ENCODE measurements at places on chromosomes 3 and 15. TPM values are rescaled to one million over a fixed set of nuclear protein-coding genes. Genes with fewer than 3 reads are reported as not detected.

Gene SLC6A20
- polyA plus RNA-seq = 0.15 TPM

Gene ZNF662
- polyA plus RNA-seq = 15.8 TPM

Gene FBXW12
- polyA plus RNA-seq = 0.14 TPM

Gene DUOX1
- polyA plus RNA-seq = 1.8 TPM

Gene DAZL
- polyA plus RNA-seq = not detected

Gene ST8SIA2
- polyA plus RNA-seq = 18.3 TPM
